ENCODE measurements at places on chromosomes 7 and 10.

DNA sequence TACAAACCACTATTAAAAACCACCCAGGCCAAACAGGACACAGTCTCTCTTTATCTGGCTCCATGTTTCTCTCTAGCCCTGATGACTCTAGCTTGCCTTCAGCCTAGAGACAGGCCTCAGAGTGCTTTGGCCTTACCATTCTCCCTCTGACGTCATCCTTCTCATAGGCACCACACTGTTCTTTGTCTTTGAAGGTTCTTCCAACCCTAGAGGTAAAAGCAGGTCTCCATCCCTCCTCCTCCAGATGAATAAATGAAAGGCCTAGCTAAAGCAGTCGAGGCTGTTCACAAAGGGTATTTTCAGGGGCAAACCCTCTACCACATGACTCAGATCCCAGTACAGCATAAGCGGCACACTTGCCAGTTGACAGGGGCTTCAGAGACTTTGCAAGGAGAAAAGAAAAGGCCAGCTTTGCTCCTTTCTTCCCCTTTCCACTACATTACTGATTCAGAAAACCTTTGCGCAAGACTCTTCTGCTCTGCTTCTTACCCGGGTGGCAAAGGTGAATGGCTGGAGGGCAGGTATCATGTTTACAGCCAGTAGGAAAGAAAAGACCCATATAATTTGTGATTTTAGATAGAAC is 14.8 kb downstream of the NFE2L3 start:
- DNase-seq, result peak; percentile 29

DNA sequence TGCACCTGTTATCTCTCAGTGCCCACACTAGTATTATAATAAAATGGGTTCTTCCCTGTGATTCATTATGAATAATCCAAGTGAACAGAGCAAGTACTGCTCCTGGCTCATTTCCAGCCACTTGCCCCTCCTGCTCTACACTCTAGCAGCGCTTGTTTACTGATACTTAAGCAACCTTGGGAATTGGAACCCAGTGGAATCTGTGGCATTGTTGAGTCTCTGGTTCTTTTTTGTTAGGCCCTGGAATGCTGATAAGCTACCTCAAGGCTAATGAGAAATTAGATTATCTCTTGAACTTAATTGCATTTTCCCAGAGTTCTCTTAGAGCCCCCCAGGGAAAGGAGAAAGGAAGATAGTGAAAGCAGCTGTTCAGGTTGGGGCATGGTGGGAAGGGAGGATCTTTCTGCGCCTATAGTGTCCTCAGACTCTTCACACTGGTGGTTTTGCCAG is 34.0 kb downstream of the PRKAR2B start:
- peak; percentile 76 for DNase-seq

DNA sequence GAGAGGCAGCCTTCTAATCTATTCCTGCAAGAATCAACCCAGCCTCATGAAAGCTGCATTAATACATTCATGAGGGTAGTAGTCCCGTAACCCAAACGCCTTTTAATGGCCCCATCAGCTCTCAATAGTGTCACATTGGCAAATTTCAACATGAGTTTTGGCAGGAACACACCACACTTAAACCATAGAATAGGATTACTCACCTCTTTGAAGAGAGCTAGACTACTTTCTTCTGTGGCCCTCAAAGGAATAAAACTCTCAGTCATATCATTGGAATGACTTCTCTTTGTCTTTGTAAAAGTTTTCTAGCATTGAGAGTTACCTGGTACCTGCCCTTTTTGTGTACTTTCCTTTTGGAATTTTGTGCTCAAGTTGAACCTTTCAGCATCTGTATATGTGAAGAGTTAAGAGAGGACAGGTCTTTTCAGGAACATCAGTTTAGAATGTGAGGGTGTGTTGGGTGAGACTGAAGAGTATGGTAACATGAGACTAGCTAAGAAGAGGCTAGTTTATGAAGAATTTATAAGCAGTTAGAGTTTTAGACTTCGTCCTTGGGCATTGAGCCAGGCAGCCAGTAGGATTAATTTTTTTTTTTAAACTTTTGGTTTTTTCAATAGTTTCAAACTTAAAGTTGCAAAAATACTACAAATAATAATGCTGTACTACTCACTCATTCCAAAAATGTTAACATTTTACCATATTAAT is 92.6 kb downstream of the MLLT10 start:
- no peak for DNase-seq

DNA sequence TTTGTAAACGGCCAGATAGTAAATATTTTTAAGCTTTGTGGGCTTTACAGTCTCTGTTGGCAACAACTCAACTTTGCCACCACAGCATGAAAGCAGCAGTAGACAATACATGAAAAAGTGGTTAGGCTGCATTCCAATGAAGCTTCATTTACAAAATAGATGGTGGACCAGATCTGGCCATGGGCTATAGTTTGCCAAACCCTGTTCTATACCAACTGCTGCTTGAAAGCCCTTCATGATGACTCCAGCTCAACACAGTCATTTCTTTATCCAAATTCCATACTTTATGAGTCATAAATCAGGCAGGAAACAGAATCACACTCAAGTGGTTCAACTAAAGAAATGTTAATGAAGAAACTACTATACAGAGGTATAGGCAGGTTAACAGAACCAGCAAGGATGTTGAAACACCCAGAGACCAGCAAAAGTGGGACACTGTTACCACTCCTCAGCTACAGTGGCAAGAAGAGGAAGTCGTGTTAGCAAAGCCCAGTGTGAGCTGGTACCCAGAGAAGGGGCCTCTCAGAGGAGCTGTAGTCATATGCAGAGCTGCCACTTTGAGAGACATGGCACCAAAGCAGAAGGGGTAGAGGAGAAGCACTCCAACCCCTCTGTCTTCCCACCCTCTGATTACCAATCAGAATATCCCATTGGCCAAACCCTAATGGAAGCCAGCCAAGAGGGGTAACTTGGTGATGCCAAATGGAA is 72.5 kb downstream of the PRLHR start:
- no peak for DNase-seq

DNA sequence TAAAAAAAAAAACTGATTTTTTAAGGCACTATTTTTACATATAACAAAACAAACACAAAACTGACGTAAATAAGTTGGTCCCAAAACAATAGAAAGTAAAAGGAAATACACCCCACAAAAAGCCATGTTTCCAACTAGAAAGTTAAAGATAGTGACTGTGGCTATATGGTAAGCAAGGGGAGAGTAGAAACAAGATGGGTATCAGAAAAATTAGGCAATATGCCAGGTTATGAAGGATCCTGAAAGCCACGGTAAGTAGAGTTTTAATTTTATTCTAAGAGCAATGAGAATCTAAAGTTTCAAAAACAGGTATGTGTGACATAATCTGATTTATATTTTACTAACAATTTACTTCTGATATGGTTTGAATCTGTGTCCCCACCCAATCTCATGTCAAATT is 61.5 kb downstream of the BRAF start:
- peak; percentile 32 for DNase-seq

GRCh38 chr10:19421674-19422073 is 373.1 kb downstream of the MALRD1 start:
- no peak for DNase-seq

GRCh38 chr10:118568327-118568848 is 27.1 kb downstream of the PRLHR start:
- peak; percentile 81 for DNase-seq

DNA sequence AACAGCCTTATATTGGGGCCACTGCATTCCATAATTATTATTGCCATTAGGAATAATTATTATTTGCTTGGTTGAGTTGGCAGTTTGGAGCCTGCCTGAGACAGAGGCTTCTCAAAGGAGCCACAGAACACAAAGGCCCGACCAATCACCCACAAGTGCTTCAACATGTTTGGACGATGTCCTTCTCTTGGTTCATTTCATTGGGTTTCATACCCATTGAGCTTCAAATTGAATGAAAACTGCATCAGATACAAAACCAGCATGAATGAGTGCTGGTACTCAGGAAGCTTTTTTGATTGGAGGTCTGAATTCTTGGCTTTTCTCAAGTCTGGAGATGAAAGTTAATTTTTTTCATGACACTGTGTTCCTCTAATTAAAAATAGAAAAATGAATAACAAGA is 168.3 kb downstream of the CREB5 start:
- DNase-seq, result no peak

GRCh38 chr10:36075196-36075595 is 433.1 kb upstream of the FZD8 start:
- DNase-seq, result no peak

DNA sequence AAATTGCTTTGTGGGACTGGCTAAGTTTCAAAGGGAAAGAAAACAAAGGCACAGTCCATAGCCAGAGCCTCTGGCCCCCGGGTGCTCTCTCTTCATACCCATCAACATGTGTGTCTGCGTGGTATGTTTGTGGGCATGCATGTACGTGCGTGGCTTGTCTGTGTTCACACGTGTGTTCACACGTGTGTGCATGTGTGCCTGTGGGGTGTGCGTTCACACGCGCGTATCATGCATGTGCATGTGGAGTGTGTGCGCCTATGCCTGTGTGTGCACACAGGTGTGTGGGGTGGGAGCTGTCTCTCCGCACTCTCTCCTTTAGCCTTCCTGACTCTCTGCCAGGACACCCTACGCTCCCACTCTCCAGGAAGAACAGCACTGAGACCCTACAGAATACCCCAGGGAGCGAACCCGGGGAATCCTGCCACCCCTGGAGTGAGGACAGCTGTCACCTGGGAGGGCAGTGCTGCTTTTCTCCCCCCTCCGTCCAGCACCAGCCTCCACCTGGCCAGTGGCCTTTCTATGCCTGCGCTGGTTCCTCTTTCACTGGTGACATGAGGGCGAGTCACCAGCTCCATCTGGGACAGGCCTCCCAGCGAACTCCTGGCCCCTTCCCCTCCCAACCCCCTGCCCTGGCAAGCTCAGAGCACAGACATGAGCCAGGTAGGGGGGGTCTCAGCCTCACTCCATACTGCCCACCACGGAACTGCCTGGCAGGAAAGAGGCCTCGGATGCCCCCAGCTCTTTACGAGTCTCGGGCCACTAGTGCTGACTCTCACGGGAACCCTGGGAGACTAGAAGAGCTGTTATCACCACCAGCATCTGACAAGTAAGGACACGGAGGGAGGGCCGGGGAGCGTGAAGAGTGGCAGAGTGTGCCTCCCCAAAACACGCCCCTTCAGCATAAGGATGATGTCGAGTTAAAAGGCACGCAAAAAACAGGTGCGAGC is 16.5 kb downstream of the WDR86 start:
- DNase-seq, result no peak

DNA sequence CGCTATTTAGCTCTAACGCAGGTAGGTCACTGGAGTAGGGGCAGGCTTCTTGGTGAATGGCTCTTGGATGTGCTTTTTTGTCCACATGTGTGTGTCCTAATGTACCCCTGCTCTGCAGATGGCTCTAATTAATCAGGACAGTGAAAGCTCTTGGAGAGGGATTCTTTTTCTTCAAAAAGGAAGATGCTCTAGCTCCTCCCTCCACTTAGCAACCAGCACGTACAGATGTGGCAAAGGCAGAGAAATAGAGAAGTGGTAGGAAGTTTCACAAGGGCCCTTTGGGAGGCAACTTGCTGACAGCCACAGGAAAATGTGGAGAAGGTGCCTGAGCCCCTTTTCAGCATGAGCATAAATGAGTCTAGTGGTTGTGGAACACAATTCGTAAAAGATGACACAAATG is 221.7 kb downstream of the PLXNA4 start:
- DNase-seq, result no peak

DNA sequence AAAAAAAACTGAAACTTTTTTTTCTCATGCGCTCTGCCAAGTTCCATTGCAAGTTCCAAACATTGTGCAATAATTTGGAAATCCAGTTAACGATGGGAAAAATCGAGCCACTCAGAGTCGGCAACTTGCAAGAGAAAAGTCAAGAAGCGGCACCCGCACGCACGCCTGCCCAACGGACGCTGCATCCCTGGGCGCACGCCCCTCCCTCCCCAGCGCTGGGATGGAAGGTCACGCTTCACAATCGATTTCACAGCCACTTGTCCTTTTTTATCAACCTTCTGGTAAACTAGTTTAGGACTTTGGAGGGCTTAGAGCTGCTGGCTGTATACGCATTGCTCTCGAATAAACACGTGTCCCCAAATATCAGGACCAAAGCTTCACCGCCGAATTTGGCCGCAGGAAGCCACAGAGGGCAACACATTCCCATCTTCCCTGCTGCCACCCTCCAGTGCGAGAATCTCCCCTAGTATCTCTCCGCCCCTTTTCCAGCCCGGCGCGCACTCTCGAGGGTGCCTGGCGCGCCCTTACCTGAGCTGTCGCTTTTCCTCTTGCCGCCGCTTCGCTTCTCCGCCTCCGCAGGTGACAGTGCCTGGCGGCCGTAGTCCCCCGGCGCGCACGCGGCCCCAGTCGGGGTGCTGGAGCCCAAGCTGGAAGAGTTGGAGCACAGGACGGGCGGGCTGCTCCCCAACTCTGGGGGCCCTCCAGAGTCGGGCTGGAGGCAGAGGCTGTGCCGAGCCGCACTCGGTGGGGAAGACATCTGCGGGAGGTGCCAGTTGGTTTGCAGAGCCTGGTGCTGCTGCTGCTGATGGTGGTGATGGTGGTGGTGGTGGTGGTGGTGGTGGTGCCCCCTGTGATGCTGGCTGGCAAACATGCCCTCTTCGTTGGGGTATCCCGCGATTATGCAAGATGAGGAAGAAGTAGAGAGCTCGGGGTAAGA is 857 bp downstream of the MEOX2 start:
- DNase-seq, result no peak

DNA sequence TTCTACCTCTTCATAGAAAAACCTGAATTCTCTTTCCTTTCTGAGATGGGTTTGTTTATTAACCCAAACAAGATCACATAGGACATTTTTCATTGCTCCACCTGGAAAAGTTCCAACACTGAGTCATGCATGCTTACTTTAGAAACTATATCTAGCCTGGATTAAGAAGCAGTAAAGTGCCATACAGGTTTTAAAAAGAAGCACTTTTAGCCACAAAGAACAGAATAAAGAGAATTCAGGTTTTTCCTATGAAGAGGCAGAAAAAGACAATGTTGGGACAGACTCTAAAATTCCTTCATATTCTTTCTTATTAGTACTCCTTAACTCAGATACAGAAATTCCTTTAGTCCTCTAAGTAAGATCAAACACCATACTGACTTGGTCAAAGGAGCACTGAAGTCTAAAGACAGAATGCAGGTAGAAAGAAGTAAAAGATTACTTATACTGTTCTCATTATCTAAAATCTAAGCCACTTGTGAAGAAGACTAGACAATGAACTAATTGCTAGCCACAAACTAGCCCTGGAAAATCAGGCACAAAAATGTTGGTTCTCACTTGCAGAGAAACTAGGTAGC is 241.3 kb downstream of the ANK3 start:
- no peak for DNase-seq

DNA sequence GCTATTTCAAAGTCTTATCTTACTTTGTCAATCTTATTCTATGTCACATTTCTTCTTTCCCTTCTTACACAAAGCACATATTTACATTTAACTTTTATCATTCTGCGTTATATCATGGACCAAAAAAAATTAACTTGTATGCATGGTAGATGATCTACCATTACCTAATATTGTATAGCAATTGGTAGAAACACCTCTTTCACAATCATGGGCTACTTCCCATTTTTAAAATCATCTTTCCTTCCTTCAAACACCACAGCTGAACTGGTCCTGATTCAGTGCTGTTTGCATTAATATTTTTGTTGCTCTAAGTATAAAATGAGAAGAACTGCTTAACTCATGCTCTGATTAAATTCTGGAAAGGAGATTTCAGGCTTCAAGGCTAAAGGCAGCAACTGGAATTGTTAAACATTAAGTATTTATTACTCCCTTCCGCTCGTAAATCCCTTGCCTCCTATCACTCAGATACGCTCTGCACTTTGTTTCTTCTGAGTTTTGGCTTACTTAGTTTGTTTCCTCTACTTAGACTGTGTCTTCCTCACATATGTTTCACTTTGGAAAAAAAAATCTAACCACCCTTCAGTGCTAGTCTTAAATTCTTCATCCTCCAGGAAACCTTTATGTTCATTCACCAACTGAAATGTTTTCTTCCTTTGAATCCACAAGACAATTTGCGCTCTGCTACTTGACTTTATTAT is 901.4 kb downstream of the PCDH15 start:
- DNase-seq, result no peak
